Activated CD4-positive, alpha-beta T cell treated with anti-CD3 and anti-CD28 coated beads, Interleukin-2, amount 10 ng/mL, durations not matched to agents 24 days and 14 days (primary cell): ENCODE measurements at places on chromosomes 2 and 18. TPM values are rescaled to one million over a fixed set of nuclear protein-coding genes. Genes with fewer than 3 reads are reported as not detected.
A peak's percentile ranks its signal among the peaks of the same experiment; 100 is the strongest.

DNA sequence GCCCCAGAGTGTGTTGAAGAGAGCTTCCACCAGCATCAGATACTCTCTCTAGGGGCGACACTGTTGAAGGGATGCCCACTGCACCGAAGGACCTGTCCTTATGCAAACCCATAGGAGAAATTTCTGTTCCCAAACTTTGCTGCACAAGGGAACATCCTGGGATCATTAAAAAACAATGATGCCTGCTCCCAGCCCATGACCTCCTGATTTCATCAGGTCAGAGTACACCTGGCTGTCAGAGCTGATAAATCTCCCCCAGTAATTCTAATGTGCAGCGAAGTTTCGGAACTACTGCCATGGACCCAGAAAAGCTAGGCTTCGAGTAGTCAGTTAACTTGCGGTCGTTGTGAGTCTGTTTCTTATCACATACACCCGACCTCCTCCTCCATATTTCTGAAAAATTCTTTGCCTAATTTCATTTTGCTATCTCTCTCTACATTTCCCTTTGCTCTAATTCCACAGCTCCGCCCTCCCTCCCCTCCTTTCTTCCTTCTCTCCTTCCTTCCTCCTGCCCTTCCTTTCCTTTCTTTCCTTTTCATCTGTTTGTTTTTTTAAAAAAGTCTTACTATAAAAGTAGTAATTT lies 18.8 kb downstream of the FAM124B start:
- H3K4me1 ChIP-seq, result no peaks in the 10 kb centered on the region
- H3K4me3 ChIP-seq, result no peak overlapping the region
- H3K27me3 ChIP-seq, result peaks cover 1% of the 10 kb centered on the region
- H3K27ac ChIP-seq, result no peak overlapping the region

- H3K4me1 ChIP-seq, result peaks cover 68% of the 10 kb centered on the region
- peak overlapping the region; percentile 74 for H3K4me3 ChIP-seq
- peaks cover 12% of the 10 kb centered on the region for H3K27me3 ChIP-seq
- no peaks in the 10 kb centered on the region for H3K36me3 ChIP-seq
- DNase-seq, result peak; percentile 81
Measured at GRCh38 chr2:64327510-64328414, 126.2 kb upstream of the LGALSL start.

Gene HRH4
- total RNA-seq, result 0.79 and 1.6 TPM in 2 replicates

DNA sequence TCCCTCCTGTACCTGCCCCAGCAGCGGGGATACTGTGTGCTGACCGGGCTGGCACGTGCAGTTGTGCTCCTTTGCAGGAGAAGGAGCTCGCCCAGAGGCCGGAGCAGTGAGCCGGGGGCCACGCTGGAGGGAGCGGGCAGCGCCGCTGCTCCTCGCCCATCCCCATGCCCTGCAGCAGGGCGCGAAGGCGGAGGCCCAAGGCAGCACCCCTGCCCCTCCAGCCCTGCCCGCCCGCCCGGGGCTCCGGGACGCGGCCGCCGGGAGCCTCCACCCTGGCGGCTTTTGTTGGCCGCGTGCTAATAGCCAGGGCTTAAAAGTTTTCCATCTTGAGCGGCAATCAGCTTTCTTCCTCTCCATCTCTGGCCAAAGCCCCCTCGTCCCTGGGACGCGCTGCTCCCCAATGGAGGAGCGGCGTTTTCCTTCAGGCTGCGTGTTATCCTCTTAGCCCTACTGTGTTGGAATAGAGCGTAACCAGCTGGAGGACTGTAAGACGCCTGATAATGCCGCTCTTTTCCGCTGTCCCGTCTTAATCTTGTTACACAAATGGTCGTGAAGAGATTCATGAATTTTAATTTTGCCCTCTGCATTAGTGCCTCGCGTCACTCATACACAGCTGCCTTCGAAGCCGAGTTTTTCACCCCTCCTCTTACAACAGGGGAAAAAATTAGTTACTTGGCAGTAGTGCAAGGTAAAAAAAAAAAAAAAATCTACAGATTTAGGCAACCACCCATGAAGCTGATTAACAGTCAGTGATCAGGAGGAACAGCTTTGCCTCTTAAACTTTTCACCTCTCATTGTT lies 172.9 kb upstream of the SIX3 start:
- peaks cover 3% of the 10 kb centered on the region for H3K4me1 ChIP-seq
- DNase-seq, result no peak
- peaks cover 29% of the 10 kb centered on the region for H3K27me3 ChIP-seq
- no peaks in the 10 kb centered on the region for H3K36me3 ChIP-seq
- no peak overlapping the region for H3K27ac ChIP-seq

GRCh38 chr2:132437852-132438669 lies 21.5 kb downstream of the GPR39 start:
- DNase-seq, result no peak
- no peaks in the 10 kb centered on the region for H3K27me3 ChIP-seq

DNA sequence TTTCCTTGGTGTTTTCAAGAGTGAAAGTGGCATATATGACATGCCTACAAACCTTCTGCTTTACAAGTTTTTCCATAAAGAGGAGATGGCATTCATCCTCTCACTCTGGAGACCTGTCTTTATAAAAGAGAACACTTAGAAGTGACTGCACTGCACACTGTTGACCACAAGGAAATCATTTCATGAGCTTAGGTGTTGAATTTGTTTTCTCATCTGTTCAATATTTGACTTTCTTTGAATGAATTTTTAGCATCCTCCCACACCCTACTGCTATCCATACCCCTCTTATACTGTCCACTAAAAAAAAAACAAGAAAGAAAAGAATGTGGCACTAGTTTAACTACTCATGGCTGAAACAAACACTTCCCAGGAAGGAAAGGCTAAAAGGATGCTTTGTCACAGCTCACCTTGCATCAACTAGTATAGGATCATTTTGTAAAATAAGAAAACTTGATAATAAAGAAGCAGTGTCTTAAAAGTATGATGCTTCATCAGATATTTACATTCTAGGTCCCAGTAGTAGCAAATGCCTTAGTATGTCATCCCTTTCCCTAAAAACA lies 83.0 kb downstream of the ACVR1 start:
- DNase-seq, result no peak
- peaks cover 34% of the 10 kb centered on the region for H3K4me1 ChIP-seq
- H3K27me3 ChIP-seq, result no peaks in the 10 kb centered on the region
- H3K4me3 ChIP-seq, result no peak overlapping the region
- peaks cover 34% of the 10 kb centered on the region for H3K36me3 ChIP-seq

DNA sequence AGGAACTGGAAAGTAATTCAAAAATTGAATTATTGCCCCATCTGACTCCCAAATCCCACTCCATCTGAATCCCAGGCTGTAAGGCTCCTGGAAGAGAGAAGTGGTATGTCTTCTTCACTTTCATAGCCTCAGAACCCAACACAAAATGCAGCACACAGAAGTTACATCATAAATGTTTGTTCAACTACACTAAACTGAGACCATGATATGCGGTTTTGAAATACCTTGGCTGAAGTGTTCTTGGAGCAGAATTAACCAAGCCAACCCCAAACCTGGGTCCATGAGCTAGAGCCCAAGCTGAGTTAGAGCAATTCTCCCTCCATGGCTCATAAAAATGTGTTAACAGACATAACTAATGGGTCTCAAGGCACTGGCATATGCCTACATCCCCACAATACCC lies 23.3 kb downstream of the NEB start:
- H3K4me3 ChIP-seq, result no peak overlapping the region
- no peak overlapping the region for H3K27ac ChIP-seq
- DNase-seq, result no peak
- H3K27me3 ChIP-seq, result no peaks in the 10 kb centered on the region
- no peaks in the 10 kb centered on the region for H3K36me3 ChIP-seq

DNA sequence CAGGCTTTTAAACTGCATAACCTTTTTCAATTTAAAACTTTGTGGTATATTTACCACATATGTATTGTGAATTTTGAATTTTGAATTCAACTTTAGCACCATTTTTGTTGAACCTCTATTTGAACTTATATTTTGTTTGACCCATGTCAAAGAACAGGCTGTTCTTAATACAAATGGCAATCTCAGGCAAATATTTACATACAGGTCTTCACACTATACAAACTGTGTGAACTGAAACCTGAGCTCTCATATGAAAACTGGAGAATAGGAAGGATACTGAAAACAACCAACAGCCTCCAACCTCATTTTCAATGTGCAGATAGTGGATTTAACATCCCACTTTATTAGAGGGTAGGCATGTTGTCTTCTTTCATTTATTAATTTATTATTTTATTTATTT lies 491.8 kb downstream of the KCNJ3 start:
- H3K36me3 ChIP-seq, result no peaks in the 10 kb centered on the region
- no peak for DNase-seq
- no peaks in the 10 kb centered on the region for H3K4me1 ChIP-seq
- no peaks in the 10 kb centered on the region for H3K27me3 ChIP-seq
- H3K27ac ChIP-seq, result no peak overlapping the region
- H3K4me3 ChIP-seq, result no peak overlapping the region

GRCh38 chr2:79576451-79576850 lies 63.6 kb downstream of the CTNNA2 start:
- no peaks in the 10 kb centered on the region for H3K36me3 ChIP-seq
- H3K4me1 ChIP-seq, result no peaks in the 10 kb centered on the region
- H3K27me3 ChIP-seq, result no peaks in the 10 kb centered on the region
- no peak overlapping the region for H3K4me3 ChIP-seq

DNA sequence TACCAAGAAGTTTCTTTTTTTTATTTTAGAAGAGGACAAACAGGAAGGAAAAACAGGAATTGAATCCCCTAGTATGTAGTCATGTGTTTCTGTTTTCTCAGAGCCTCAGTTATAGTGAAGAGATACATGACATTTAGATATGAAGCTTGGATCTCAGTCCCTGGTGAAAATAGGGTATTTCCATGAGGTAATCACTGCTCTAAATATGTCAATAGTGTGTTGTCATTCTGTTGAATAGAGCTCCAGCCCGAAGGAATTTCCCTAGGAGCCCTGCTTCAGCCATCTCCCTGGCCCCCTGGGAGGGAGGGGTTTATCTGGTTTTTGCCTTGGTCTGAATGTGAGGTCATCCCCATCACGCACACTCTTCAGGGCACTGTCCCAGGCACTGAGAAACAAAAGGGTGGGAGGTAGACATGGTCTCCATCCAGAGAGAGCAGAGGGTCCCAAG lies 47.1 kb upstream of the REL start:
- H3K4me3 ChIP-seq, result no peak overlapping the region
- H3K27ac ChIP-seq, result peak overlapping the region; percentile 9
- no peaks in the 10 kb centered on the region for H3K27me3 ChIP-seq
- H3K4me1 ChIP-seq, result peaks cover 18% of the 10 kb centered on the region
- DNase-seq, result no peak

Gene PCARE
- total RNA-seq, result not detected in 2 replicates

- peaks cover 3% of the 10 kb centered on the region for H3K4me1 ChIP-seq
- H3K27me3 ChIP-seq, result peaks cover 7% of the 10 kb centered on the region
- H3K27ac ChIP-seq, result no peak overlapping the region
- H3K4me3 ChIP-seq, result no peak overlapping the region
- no peaks in the 10 kb centered on the region for H3K36me3 ChIP-seq
- DNase-seq, result peak; percentile 40
Measured at GRCh38 chr2:422676-423435, 135.0 kb upstream of the ALKAL2 start.

DNA sequence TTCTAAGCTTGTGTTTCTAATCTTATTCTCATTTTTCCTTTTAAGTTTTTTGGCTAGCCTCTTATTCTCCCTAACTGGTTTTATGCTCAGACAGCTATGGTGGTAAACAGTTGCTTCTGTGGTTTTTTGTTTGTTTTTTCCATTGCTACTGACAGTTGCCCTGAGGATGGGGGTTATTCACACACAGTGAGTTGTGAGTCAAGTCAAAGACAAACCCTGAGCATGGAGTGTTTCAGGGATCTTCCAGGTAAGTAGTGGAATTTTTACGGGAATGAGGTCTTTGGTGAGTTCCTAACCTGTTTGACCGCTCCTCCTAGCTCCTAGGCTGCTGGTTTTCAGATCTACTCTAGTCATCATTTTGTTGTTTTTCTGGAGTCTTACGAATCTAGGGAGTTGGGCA lies 162.8 kb downstream of the ZNF407 start:
- no peaks in the 10 kb centered on the region for H3K4me1 ChIP-seq
- H3K27me3 ChIP-seq, result no peaks in the 10 kb centered on the region
- no peak overlapping the region for H3K27ac ChIP-seq
- DNase-seq, result no peak
- H3K4me3 ChIP-seq, result no peak overlapping the region

Gene FEV
- total RNA-seq, result not detected in 2 replicates

- H3K36me3 ChIP-seq, result no peaks in the 10 kb centered on the region
- peaks cover 3% of the 10 kb centered on the region for H3K4me1 ChIP-seq
- peaks cover 15% of the 10 kb centered on the region for H3K27me3 ChIP-seq
- H3K27ac ChIP-seq, result no peak overlapping the region
Measured at GRCh38 chr2:144586476-144586875, 66.6 kb upstream of the ZEB2 start.
